ENCODE measurements at places on chromosomes 6 and 20. TPM values are rescaled to one million over a fixed set of nuclear protein-coding genes. Genes with fewer than 3 reads are reported as not detected.

Gene LRFN2
- not detected for total RNA-seq

Gene AIF1
- not detected for total RNA-seq

Gene GINS1
- total RNA-seq = 10.3 TPM

Gene CRISP2
- not detected for total RNA-seq

Gene GNMT
- not detected for total RNA-seq

Gene PGC
- total RNA-seq = not detected

Gene SNAP91
- total RNA-seq = not detected

DNA sequence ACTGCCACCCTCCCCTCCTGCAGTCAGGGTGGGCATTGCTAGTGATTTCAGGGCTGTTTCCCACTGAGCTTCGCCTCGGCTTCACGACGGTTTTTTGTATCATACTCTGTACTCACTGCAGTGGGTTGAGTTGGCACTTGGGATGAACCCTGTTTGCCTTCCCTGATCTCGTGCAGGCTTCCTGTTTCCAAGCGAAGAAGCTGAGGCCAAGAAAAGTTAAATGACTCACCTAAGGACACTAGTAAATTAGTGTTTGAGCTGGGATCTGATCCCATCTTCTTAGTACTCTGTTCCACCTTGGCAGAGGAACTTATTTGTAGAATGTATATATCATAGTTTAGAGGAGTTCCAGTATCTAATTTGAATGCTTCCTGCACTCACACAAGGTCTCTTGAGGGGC lies 50.3 kb upstream of the VSTM2L start:
- no peaks in the 10 kb centered on the region for H3K4me1 ChIP-seq
- H3K27me3 ChIP-seq = no peaks in the 10 kb centered on the region
- DNase-seq = no peak
- no peaks in the 10 kb centered on the region for H3K36me3 ChIP-seq
- H3K27ac ChIP-seq = no peak overlapping the region
- no peak overlapping the region for H3K4me3 ChIP-seq

DNA sequence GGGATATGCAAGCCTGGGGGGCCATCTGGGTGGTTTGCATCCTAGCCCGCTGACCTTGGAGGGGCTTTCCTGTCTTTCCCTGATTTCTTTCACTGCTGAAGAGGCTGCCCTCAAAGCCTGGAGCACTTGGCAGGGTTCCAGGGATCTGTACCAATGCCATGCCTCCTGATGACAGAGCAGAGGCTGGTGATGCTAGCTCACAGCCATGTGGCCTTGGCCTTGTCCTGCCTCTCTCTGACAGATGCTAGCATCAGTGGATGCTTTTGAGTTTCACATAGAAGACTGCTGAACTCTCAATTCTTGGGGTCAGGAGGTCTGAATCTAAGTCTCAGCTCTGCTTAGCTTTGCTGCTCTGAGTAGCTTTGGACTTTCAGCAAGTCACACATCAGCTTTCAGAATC lies 21.9 kb upstream of the RREB1 start:
- no peaks in the 10 kb centered on the region for H3K36me3 ChIP-seq
- no peak overlapping the region for H3K27ac ChIP-seq
- no peak for DNase-seq
- H3K4me1 ChIP-seq = no peaks in the 10 kb centered on the region
- H3K27me3 ChIP-seq = no peaks in the 10 kb centered on the region

DNA sequence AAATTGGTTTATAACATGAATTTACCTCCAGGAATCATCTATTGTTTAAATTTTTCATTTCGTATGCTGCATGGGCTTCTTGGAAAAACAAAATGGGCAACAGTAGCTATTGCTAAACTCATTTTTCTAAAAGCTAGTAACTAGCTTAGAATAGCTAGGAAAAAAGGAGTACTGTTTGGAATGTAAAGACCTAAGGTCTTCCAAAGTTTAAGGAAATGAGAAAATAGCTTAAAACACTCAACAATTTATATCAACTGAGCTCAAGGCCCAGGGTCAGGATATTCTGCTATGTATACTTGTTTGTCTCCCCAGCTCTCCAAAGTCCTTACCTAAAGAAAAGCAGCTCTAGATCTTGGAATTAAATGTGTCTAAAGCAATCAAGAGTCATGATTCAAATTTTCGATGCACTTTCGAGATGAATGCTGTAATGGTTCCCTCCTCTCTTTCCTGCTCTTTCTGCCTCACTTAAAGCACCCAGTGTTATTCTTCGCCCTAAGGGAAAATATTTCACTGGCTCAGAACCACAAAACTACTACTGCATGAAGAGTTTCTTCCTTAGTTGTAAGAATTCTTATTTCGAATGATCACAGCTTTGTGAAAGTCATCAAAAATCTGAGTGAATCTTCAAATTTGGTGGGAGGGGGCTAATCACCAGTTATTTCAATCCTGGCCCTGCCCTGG lies 41.6 kb downstream of the LYRM4 start:
- H3K27ac ChIP-seq = no peak overlapping the region
- H3K4me3 ChIP-seq = no peak overlapping the region
- no peak for DNase-seq
- no peaks in the 10 kb centered on the region for H3K36me3 ChIP-seq

GRCh38 chr6:4336084-4336483 lies 200.7 kb upstream of the ECI2 start:
- no peak overlapping the region for H3K27ac ChIP-seq
- no peak overlapping the region for H3K4me3 ChIP-seq
- H3K36me3 ChIP-seq = no peaks in the 10 kb centered on the region

DNA sequence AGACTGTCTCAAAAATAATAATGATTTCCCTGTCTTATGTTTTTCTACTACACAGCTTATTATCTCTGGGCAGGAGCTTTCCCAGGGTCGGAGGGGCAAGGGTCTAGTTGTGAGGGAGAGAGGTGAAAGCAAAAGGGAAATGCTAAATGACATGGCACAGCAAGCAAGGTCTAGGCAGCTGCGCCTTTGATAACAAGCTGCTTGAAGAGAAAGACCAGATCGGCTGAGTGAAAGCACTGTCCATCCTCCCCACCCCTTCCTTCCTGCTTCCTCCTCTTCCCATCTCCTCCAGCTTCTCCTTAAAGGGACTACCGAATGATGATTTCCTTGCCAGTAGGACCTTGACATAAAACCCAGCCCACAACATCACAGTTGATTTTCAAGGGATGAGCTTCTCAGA lies 158.1 kb upstream of the AKAP12 start:
- H3K4me1 ChIP-seq = peaks cover 7% of the 10 kb centered on the region
- no peaks in the 10 kb centered on the region for H3K27me3 ChIP-seq
- peaks cover 4% of the 10 kb centered on the region for H3K36me3 ChIP-seq

DNA sequence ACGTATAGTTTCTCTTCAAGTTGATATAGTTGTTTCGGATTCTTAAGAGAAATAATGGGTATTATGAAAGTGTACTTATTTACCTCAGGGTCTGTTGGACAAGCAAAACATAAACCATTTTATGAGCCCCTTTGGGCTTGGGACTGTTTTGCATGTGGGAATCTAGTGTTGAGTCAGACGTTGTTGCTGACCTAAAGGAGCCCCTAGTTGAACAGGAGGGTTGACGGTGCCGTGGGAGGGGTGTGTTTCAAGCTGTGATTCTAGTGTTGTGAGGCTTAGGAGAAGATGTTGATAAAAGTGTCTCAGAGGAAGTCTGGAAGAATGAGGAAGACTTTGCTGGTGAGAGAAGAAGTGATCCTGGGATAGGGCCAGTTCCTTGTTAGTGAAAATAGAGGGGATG lies 140.0 kb downstream of the ARID1B start:
- H3K27ac ChIP-seq = no peak overlapping the region
- H3K4me3 ChIP-seq = no peak overlapping the region
- H3K4me1 ChIP-seq = peaks cover 16% of the 10 kb centered on the region
- H3K36me3 ChIP-seq = no peaks in the 10 kb centered on the region
- no peaks in the 10 kb centered on the region for H3K27me3 ChIP-seq
- no peak for DNase-seq

GRCh38 chr6:33172688-33173534 lies 19.4 kb downstream of the COL11A2 start:
- H3K27me3 ChIP-seq = peaks cover 89% of the 10 kb centered on the region
- H3K4me3 ChIP-seq = no peak overlapping the region
- peak overlapping the region; percentile 25 for H3K27ac ChIP-seq
- no peaks in the 10 kb centered on the region for H3K36me3 ChIP-seq
- H3K4me1 ChIP-seq = peaks cover 9% of the 10 kb centered on the region

- peaks cover 8% of the 10 kb centered on the region for H3K4me1 ChIP-seq
- H3K27ac ChIP-seq = no peak overlapping the region
- no peak overlapping the region for H3K4me3 ChIP-seq
- H3K36me3 ChIP-seq = no peaks in the 10 kb centered on the region
- no peak for DNase-seq
Observed at GRCh38 chr6:6659600-6660327, 71.2 kb downstream of the LY86 start.

DNA sequence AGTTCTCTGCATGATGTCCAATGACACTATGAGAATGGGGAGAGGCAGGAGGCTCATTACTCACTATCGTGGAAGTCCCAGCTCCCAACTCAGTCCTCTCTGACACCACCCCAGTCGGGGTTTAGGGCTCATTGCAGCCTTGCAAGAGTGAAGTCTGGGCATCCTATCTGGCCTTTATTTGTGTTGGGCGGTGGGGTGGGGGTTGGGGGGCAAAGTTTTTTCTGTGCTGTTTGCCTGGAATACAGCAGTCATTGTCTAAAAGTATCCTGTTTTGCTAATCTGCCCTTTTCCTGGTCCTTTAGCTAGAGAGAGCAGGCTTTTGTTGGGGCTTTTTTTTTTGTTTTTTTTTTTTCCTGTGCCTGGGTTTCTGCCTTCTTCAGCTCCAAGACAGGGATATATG lies 174.2 kb downstream of the MYLK4 start:
- no peak overlapping the region for H3K4me3 ChIP-seq
- peaks cover 5% of the 10 kb centered on the region for H3K36me3 ChIP-seq
- H3K27me3 ChIP-seq = no peaks in the 10 kb centered on the region
- peaks cover 29% of the 10 kb centered on the region for H3K4me1 ChIP-seq

DNA sequence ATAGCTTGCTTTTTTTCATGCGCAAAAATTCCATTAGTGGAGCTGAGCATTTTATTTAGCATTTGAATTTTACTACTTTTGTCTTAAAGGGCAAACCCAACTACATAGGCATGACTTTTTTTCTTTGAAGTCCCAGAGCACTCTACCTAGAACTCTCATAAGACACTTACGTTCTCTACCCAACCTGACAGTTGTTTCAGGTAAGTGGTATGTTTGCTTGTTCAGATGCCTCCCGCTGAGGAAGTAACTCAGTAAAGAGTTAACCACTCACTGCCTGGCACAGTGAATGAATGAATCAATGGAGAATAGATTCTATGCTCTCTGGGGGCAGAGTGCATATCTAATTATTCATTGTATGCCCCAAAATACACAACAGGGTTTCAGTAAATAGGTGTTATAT lies 212.3 kb upstream of the PRDM1 start:
- H3K4me3 ChIP-seq = no peak overlapping the region
- no peak for DNase-seq
- no peak overlapping the region for H3K27ac ChIP-seq
- H3K36me3 ChIP-seq = no peaks in the 10 kb centered on the region

GRCh38 chr6:91678679-91679446 lies 1092.0 kb upstream of the MAP3K7 start:
- H3K27me3 ChIP-seq = no peaks in the 10 kb centered on the region
- H3K36me3 ChIP-seq = no peaks in the 10 kb centered on the region
- H3K4me3 ChIP-seq = no peak overlapping the region
- no peak overlapping the region for H3K27ac ChIP-seq
- DNase-seq = no peak
- no peaks in the 10 kb centered on the region for H3K4me1 ChIP-seq

GRCh38 chr6:95545686-95546085 lies 31.6 kb upstream of the MANEA start:
- no peak overlapping the region for H3K4me3 ChIP-seq
- DNase-seq = no peak
- H3K4me1 ChIP-seq = no peaks in the 10 kb centered on the region
- H3K27ac ChIP-seq = no peak overlapping the region
- no peaks in the 10 kb centered on the region for H3K27me3 ChIP-seq

DNA sequence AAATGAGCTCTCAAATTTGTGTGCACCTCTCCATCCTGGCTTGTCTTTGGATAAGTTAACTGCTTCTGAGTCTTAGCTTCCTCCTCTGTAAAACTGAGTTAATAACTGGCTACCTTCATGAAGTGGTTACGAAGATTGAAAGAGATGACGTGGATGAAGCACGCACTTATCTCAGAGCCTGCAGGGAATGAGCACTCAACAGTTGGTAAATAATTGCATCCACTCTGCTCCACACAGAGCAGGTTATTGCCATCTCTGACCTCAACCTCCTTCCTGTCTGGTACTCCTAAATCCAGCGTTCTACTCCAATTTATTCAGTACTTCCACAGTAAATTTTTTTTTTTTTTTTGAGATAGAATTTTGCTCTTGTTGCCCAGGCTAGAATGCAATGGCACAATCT lies 6.9 kb downstream of the AURKA start:
- DNase-seq = no peak
- peaks cover 44% of the 10 kb centered on the region for H3K36me3 ChIP-seq
- no peaks in the 10 kb centered on the region for H3K27me3 ChIP-seq

DNA sequence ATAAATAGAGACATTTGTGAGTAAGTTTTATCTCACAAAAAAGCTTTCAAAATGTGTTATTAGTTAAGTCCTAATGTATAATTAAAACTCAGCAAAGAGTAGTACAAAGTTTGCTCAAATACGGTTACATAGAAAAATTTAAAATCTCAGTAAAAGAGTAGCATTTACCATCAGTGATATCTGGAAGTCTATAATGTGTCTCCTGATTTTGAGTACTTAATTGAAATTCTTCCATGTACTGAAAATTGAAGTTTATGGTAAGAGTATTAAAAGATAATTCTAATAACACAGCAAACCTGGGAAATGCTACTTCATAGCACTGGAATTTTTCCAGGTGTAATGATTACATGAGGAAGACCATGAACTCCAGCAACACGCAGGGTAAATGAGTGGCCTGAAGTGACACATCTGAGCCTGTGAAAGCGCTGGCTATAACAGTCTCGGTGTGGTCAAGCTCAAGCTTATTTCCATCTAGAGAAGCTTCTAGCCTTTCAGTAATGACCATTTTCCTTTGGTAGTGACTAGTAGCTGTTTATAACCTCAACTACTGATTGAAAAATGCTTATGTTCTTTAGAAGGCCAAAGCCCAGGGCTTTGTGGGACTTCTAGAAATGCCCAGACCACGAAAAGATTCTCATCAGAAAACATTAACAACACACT lies 203.2 kb downstream of the ISM1 start:
- no peak for DNase-seq
- no peaks in the 10 kb centered on the region for H3K36me3 ChIP-seq
- H3K27ac ChIP-seq = no peak overlapping the region
- H3K27me3 ChIP-seq = no peaks in the 10 kb centered on the region

- H3K27ac ChIP-seq = no peak overlapping the region
- no peaks in the 10 kb centered on the region for H3K36me3 ChIP-seq
- no peak overlapping the region for H3K4me3 ChIP-seq
- DNase-seq = no peak
Observed at GRCh38 chr20:32966881-32967781, 37.1 kb downstream of the SUN5 start.
